ENCODE measurements at places on chromosomes 7 and 10.

GRCh38 chr10:36725581-36726520 is 399.5 kb upstream of the ANKRD30A start:
- no peak for DNase-seq

DNA sequence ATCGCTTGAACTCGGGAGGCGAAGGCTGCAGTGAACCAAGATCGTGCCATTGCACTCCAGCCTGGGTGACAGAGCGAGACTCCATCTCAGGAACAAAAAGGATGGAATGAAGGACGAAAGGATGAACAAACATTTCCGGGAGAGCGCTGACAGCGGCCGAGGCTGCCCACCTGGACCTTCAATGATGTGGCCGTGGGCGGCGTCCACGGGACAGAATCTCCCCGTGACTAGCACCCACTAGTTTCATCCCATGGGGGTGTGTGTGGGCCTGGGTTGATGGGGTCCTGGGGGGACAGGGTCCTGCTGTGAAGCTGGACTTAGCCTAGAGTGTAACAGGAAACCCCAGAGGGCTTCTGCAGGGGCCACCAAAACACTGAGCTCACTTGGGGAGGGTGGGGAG is 32.8 kb downstream of the MICALL2 start:
- DNase-seq, result no peak

DNA sequence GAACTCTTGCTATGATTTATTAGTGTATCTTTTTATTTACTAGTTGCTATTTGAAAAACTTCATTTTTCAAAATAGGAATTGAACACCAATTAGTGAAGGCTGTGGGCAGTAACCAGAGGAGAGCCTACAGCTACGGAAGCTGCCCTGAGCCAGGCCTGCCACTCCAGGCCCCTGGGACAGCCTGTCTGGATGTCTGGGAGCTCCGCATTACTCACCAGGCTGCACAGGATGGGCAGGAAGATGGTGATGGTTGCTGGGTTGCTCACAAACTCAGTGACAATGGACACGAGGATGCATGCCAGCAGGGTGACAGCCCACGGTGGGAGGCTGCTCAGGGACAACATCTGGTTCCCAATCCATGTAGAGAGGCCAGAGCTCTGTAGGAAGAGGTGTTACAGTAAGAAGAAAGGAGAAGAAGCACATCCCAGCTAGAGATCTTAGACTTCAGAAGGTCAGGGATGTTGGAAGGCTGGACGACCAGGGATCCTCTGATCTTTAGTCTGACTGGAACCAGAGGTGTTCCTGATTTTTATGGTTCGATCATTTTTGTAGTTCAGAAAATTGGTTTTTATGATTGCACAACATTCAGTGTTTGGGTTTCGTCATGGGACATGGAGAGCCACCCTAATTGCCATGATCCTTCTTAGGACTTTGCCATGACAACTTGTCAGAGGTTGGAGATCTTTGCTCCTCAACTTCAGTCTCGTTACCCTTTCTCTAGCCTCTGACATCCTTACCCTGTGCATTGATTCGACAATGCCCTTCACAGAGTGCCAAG is 23.2 kb downstream of the STMP1 start:
- DNase-seq, result no peak

GRCh38 chr10:114753126-114753525 is 68.5 kb upstream of the FHIP2A start:
- no peak for DNase-seq

DNA sequence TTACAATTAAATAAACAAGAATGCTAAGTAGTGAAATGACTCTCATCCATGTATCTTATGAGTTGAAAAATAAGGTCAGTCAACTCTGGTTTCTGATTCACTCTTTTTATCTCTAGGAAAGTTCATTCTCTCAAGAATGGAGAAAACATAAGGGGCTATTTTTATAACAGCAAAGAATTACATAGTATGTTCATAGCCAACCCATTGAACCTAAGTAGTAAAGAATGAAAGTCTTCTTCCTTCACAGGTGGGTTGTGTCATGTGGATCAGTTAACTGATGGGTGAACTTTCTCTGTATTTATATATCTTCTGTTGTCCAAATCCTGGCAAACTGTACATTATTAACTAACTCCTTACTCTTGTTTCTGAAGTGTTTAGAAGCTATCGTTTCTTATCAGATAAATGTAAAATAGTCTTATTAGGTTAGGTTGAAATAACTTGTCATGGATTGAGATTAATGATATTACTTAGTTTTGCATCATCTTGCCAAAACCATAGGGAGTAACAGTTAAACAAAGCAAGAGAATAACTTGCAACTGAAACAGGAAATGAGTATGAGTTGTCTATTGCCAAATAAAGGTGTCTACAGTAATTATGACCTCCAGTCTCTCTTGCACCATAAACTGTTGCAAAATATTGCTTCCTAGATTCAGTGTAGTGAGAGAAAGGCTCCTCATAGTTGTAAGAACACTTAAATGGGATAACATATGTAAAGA is 86.8 kb downstream of the ANKRD7 start:
- DNase-seq, result no peak
